Stomach (tissue), 19 donors: ENCODE measurements at places on chromosomes 11 and 22. TPM values are rescaled to one million over a fixed set of nuclear protein-coding genes. Genes with fewer than 3 reads are reported as not detected.

GRCh38 chr11:79617561-79617960 lies 176.7 kb upstream of the TENM4 start:
- H3K4me3 ChIP-seq = no peak overlapping the region
- H3K4me1 ChIP-seq = no peaks in the 10 kb centered on the region
- no peak for DNase-seq
- H3K27ac ChIP-seq = no peak overlapping the region
- no peaks in the 10 kb centered on the region for H3K27me3 ChIP-seq

DNA sequence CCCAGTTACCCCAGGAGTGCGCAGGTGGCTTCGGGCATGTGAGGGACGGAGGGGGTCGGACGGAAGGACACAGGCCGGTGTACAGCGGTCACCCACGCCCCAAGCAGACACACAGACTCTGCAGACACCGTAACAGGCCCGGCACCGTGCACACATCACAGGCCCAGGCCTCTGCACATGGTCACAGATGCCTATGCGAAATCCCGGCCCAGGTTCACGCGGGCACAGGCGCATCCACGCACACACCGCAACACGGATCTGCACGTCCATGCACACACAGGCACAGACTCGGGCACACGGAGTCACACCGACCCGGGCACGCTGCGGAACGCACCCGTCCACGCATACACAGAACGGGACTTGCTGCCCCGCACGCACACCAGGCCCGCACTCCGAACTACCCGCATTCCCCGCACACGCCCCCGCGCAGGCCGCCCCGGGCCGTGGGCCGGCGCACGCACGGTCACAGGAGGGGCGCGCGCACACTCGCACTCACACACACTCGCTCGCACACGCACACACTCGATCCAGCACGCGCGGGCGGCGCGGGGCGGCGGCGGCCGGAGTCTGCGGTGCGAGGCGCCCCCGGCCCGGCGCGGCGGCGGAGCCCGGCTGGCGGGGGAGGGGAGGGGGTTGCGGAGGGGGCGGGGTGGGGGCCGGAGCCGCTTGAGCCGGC lies at the start of gene MGAT3:
TSS of gene MGAT3 (plus strand) at position 491 of the 676 bp plus-strand sequence. CDS start 30,336 bp downstream, outside the sequence.
- H3K27me3 ChIP-seq = peaks cover 4% of the 10 kb centered on the region
- peak within 1 kb of the TSS; percentile 50 for H3K4me3 ChIP-seq
- H3K36me3 ChIP-seq = no peaks in the 10 kb centered on the region
- H3K4me1 ChIP-seq = peaks cover 34% of the 10 kb centered on the region
- DNase-seq = no peak

- H3K4me3 ChIP-seq = no peak overlapping the region
- no peaks in the 10 kb centered on the region for H3K4me1 ChIP-seq
- no peak for DNase-seq
- no peaks in the 10 kb centered on the region for H3K36me3 ChIP-seq
- H3K27me3 ChIP-seq = no peaks in the 10 kb centered on the region
Observed at GRCh38 chr11:69367211-69367964, 73.4 kb downstream of the MYEOV start.

LDHAL6A gene
- not detected for polyA plus RNA-seq

DNA sequence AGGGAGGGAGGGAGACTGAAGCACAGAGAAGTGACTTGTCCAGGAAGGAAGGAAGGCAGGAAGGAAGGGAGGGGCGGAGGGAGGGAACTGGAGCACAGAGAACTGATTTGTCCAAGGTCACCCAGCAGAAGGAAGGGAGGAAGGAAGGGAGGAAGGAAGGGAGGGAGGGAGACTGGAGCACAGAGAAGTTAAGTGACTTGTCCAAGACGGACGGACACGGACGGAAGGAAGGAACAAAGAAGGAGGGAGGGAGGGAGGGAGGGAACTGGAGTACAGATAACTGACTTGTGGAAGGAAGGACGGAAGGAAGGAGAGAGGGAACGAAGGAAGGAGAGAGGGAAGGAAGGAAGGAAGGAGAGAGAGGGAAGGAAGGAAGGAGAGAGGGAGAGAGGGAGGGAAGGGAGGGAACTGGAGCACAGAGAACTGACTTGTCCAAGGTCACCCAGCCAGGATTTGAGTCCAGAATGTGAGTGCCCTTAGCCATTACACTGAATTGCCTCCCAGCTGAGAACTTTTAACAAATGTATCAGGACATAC lies 1.5 kb downstream of the SLC35F2 start:
- H3K4me3 ChIP-seq = peak overlapping the region; percentile 75
- H3K27ac ChIP-seq = peak overlapping the region; percentile 84
- H3K27me3 ChIP-seq = no peaks in the 10 kb centered on the region
- no peak for DNase-seq
- no peaks in the 10 kb centered on the region for H3K4me1 ChIP-seq

DNA sequence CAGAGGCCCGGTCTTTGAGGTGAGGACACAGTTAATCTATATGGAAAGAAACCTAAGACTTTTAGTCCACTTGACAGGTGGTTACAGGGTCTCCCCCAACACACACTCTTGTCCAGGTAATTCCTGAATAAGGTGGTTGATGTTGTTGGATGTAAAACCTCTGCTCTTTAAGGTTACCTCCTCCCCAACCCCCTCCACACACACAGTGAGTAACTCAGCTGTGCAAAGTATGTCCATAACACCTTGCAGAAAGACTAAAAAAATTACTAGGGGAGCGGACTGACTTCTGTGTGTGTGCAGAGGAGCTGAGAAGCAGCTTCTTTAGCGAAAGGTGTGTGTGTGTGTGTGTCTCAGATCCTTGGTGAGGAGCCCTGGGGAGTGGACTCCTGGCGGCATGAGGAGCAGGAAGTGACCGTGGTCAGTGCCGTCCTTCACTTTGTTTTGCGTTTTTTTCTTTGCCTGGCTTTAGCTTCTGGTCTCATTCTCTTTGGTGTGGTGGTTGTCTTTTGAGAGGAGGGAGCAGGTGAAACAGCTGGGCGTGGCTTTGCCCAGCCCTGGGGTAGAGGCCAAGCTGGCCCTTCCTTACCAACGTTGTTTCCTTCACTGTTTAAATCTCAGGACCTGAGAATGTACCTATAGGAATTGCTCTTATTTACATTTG lies 1.7 kb downstream of the ZBED4 start:
- peaks cover 12% of the 10 kb centered on the region for H3K27me3 ChIP-seq
- H3K36me3 ChIP-seq = no peaks in the 10 kb centered on the region
- H3K4me1 ChIP-seq = peaks cover 37% of the 10 kb centered on the region
- no peak overlapping the region for H3K4me3 ChIP-seq
- peak overlapping the region; percentile 86 for H3K27ac ChIP-seq

TYR gene
- polyA plus RNA-seq = not detected

MRGPRD gene
- not detected for polyA plus RNA-seq

DNA sequence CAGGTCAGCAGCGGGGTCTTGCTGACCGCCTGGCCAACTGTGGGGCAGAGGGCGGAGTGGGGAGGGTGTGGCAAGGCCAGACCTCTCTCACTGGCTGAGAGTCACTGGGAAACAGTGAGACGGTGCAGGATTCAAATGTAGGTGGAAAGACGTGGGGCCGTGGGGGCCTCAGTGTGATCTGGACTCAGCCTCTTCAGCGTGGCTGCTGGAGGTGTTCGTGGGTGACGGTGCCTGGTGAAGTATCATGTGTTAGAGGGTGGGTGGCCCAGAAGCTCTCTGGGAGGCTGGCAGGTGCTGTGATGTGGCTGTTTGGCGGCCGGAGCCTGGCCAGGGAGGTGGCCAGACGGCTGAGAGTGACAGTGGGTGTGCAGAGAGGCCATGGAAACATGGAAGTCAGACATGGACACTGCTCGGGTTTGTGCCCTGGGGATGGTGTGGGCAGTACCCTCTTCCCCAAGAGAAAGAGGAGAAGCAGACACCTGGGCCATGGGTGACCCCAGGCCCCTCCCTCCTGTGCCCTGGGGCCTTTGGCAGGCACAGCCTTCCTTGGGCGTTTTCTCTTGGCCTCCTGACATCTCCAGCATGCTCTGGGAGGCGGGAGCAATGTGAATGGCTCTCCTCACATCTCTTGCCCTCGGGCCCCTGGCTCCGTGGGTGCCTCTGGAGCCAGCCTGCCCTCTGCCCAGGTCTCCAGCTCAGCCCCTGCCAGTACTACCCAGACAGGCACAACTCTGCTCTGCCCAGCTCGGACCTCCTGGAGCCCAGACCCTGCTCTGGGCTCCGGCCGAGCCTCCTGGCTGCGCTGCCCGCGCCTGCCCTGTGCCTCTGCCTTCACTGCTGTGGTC lies 10.1 kb upstream of the ACR start:
- DNase-seq = no peak
- no peaks in the 10 kb centered on the region for H3K36me3 ChIP-seq
- H3K27me3 ChIP-seq = peaks cover 42% of the 10 kb centered on the region

ISX gene
- not detected for polyA plus RNA-seq

BAIAP2L2 gene
- polyA plus RNA-seq = 6.8 TPM

CDCA5 gene
- 3.5 TPM for polyA plus RNA-seq

DNA sequence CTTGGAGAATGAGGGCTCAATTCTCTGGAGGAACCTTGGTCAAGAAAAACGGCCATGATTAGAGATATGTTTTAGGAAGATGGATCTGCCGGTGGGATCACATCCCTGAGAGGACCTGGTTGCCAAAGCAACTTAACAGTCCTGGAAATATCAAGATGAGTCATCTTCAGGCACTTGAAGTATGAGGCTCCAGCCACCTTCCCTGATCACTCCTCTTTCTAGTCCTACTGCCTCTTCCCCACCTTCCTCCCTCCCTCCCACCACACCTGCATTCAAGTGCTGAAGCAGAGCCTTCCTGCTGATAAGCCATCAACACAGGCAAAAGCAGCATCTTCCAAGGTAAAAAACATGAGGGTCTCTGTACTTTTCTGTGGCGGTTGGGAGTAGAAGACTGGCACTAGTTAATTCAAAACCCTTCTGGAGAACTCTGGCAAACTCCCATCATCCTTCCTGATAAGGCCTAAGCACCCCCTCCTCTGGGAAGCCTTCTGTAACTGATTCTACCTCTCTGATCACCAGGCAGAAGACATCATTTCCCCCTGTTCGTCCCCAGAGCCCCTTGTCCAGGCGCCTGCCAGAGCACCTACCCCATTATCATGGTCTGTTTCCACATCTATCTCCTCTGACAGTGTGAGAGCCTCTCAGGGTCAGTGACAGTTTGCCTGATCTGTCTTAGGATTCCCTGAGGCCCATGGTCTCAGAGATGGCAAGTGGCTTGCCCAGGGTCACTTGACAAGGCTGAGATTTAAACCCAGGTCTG lies 79.8 kb downstream of the CLPB start:
- no peaks in the 10 kb centered on the region for H3K27me3 ChIP-seq
- H3K4me1 ChIP-seq = peaks cover 5% of the 10 kb centered on the region
- DNase-seq = no peak

FAM180B gene
- polyA plus RNA-seq = not detected

DNA sequence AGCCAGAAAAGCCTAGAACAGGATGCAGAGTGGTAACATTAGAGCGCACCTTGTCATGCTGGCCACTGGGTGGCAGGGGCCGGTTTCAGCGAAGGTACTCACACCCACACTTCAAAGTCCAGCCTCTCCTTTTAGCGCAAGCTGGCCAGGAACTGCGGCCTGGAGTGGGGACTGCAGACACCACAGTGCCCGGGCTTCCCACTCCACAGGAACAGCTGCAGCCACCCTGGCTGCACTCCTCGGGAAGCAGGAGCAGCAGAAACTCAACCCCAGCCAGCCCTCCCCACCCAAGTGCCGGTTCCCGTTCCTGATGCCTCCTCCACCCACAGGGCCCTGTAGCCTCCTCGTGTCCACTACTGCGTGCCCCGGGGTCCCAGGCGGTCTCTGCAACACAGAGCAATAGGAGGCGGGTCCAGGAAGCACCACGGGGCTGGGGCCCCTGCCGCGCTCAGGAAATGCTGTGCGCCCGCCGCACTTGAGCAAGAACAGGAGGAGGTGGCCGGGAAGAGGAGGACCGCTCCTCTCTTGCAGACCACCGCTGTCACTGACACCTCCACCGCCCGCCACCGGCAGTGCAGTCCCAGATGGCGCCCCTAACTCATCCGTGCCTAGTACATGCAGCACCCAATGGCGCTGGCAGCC lies 2.2 kb downstream of the RFPL2 start:
- peak; percentile 87 for DNase-seq
- no peaks in the 10 kb centered on the region for H3K4me1 ChIP-seq
- H3K36me3 ChIP-seq = no peaks in the 10 kb centered on the region
- H3K27ac ChIP-seq = no peak overlapping the region
- H3K27me3 ChIP-seq = peaks cover 12% of the 10 kb centered on the region

- no peak overlapping the region for H3K27ac ChIP-seq
- no peaks in the 10 kb centered on the region for H3K36me3 ChIP-seq
- H3K27me3 ChIP-seq = no peaks in the 10 kb centered on the region
Observed at GRCh38 chr11:9772218-9772617, 108.3 kb downstream of the SWAP70 start.

GRCh38 chr11:22441831-22442230 lies 103.7 kb downstream of the SLC17A6 start:
- no peaks in the 10 kb centered on the region for H3K4me1 ChIP-seq
- no peaks in the 10 kb centered on the region for H3K36me3 ChIP-seq
- H3K4me3 ChIP-seq = no peak overlapping the region
- no peak overlapping the region for H3K27ac ChIP-seq
- DNase-seq = no peak
- no peaks in the 10 kb centered on the region for H3K27me3 ChIP-seq

DNA sequence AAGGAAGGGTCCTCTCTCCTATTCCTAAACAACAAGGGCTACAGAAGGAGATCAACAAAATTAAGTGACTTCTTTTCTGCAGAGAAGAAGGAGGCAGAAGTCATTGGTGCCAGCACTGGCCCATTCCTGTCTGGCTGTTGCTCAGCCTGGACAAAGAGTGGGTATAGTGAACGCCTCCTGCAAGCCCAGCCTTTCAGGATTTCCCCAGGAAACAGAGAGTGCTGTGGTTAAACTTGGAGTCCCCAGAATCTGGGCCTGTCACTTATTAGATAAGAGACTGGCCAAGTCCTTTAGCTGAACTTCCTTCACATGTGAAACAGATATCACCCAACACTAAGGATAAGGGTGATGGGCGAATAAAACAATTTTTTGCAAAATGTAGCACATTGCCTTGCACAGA lies 10.9 kb downstream of the TST start:
- peaks cover 24% of the 10 kb centered on the region for H3K4me1 ChIP-seq
- H3K27ac ChIP-seq = no peak overlapping the region
- H3K4me3 ChIP-seq = no peak overlapping the region
- no peaks in the 10 kb centered on the region for H3K36me3 ChIP-seq

NECTIN1 gene
- 1.2 TPM for polyA plus RNA-seq

DNA sequence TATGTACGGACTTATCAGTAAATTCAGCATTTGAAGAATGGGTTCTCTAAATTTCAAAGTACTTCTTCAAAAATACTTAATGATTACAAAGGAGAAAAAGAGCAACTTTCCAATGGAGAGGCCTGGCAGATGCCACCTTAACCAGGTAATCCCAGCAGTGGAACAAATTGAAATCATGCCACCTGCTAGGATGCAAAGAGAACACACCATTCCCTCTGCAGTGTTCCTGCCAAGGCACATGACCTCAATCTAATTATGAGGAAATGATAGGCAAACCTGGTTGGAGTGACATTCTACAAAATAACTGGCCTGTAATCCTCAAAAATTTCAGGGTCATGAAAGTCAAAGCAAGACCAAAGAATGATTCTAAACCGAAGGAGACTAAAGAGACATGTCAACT lies 21.5 kb downstream of the TNRC6B start:
- H3K4me3 ChIP-seq = no peak overlapping the region
- H3K27ac ChIP-seq = no peak overlapping the region
- H3K4me1 ChIP-seq = peaks cover 61% of the 10 kb centered on the region
- no peaks in the 10 kb centered on the region for H3K36me3 ChIP-seq

GRCh38 chr11:57335023-57335342 lies 709 bp downstream of the SSRP1 start:
- no peak for DNase-seq
- H3K27ac ChIP-seq = peak overlapping the region; percentile 91
- H3K4me1 ChIP-seq = peaks cover 21% of the 10 kb centered on the region
- peak overlapping the region; percentile 83 for H3K4me3 ChIP-seq
- no peaks in the 10 kb centered on the region for H3K27me3 ChIP-seq
